Gastrocnemius medialis (tissue), 4 donors: ENCODE measurements at places on chromosomes 2 and 18. TPM values are rescaled to one million over a fixed set of nuclear protein-coding genes. Genes with fewer than 3 reads are reported as not detected.

DNA sequence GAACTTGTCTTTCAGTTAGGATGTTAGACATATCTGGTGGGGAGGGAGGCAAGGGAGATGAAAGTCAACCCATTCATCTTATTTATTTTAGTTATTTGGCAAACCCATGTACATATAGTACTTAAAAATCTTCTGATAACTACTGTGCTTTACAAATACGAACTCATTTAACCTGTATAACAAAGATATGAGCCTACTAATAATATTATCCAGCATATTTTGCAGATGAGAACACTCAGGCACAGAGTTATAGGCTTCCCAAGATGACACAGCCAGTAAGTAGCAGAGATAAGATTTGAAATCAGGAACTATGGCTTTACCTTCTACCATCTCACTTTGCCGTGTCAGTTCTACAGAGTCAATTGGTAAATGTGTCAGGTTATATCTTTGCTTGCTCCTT is 262.6 kb upstream of the DOK6 start:
- no peaks in the 10 kb centered on the region for H3K27me3 ChIP-seq
- H3K4me1 ChIP-seq, result no peaks in the 10 kb centered on the region
- DNase-seq, result no peak
- no peak overlapping the region for H3K4me3 ChIP-seq
- no peaks in the 10 kb centered on the region for H3K36me3 ChIP-seq
- no peak overlapping the region for H3K27ac ChIP-seq

GRCh38 chr2:129775952-129776653 is 203.4 kb upstream of the RAB6C start:
- H3K4me3 ChIP-seq, result no peak overlapping the region
- H3K4me1 ChIP-seq, result no peaks in the 10 kb centered on the region
- no peak overlapping the region for H3K27ac ChIP-seq
- H3K27me3 ChIP-seq, result no peaks in the 10 kb centered on the region
- H3K36me3 ChIP-seq, result no peaks in the 10 kb centered on the region

- no peak overlapping the region for H3K27ac ChIP-seq
- H3K4me1 ChIP-seq, result no peaks in the 10 kb centered on the region
- H3K36me3 ChIP-seq, result no peaks in the 10 kb centered on the region
- DNase-seq, result no peak
These were observed 142.3 kb downstream of the ACOXL start for GRCh38 chr2:110874453-110875383.

MAP3K19 gene
- total RNA-seq, result not detected

GRCh38 chr2:69685321-69686048 is 41.9 kb upstream of the AAK1 start:
- H3K4me1 ChIP-seq, result peaks cover 21% of the 10 kb centered on the region
- H3K4me3 ChIP-seq, result no peak overlapping the region
- DNase-seq, result no peak

GRCh38 chr2:24164416-24164973 is 10.4 kb upstream of the FAM228A start:
- no peak for DNase-seq
- H3K27me3 ChIP-seq, result no peaks in the 10 kb centered on the region
- no peaks in the 10 kb centered on the region for H3K36me3 ChIP-seq
- H3K27ac ChIP-seq, result no peak overlapping the region
- no peak overlapping the region for H3K4me3 ChIP-seq

- no peak for DNase-seq
- H3K27ac ChIP-seq, result no peak overlapping the region
- no peaks in the 10 kb centered on the region for H3K4me1 ChIP-seq
These were observed 1.1 kb downstream of the DCC start for GRCh38 chr18:52341103-52341432.

DSC2 gene
- total RNA-seq, result 0.56 TPM

DNA sequence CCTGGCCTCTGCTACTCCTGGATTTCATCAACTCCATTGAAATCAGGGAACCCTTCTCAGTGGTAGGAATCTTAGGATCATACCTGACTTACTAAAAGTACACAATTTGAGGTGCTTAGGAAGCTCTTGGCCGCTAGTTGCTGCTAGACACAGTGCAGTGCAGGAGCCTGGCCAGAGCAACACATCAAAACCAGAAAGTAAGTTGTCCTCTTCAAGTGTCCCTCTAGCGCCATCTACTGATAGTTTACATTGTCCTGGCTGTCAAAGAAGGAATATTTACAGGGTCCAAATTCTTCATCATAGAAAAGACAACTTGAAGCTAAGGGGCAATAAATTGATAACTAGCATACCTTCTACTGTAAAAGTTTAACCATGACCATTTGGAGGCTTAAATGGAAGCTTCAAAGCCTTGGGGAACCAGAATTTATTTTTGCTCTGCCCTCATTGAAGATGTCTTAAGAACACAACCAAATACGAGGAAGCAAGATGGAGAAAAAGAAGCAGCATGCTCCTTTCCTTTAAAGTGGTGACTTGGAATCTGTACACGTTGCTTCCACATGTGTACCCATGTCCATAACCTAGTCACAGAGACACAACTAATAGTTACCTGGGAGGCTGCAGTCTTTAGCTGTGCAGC is 889.1 kb upstream of the GCFC2 start:
- H3K27me3 ChIP-seq, result no peaks in the 10 kb centered on the region
- no peak overlapping the region for H3K4me3 ChIP-seq
- no peak overlapping the region for H3K27ac ChIP-seq

DNA sequence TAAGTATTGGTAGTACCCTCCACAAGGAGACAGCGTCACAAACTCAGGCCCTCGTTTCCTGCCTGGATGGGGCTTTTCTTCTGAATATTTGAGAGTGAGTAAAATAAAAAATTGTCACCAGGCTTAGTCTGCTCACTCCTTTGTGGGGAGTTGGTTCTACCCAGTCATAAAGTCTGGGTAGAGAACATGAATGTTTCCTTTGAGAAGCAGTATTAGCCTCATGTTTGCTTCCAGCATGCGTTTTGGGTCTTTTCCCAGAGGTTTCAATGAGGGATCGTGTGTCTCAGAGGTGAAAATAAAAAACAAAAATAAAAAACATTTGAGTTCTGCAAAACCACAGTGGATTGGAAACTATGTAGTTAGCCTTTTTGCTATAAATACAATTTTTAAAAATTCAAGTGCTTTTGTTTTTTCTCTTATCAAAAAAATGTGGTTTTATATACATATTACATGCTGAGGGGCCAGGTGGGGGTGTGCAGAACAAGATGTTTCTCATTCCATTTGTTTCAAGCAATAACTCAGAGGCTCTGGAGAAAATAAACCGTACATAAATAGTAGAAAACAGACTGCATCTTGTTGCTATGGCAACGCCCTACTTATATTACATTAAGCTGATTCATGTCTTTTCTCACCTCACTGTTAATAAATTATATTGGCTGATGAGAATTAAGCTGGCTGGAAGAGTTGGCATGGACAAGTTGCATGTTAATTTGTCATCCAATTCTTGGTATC is 225.4 kb upstream of the FBXO11 start:
- no peak overlapping the region for H3K4me3 ChIP-seq
- H3K27ac ChIP-seq, result no peak overlapping the region
- H3K4me1 ChIP-seq, result peaks cover 4% of the 10 kb centered on the region
- H3K36me3 ChIP-seq, result no peaks in the 10 kb centered on the region

GRCh38 chr18:56036741-56037140 is 448.7 kb upstream of the TCF4 start:
- no peaks in the 10 kb centered on the region for H3K27me3 ChIP-seq
- H3K27ac ChIP-seq, result no peak overlapping the region

DNA sequence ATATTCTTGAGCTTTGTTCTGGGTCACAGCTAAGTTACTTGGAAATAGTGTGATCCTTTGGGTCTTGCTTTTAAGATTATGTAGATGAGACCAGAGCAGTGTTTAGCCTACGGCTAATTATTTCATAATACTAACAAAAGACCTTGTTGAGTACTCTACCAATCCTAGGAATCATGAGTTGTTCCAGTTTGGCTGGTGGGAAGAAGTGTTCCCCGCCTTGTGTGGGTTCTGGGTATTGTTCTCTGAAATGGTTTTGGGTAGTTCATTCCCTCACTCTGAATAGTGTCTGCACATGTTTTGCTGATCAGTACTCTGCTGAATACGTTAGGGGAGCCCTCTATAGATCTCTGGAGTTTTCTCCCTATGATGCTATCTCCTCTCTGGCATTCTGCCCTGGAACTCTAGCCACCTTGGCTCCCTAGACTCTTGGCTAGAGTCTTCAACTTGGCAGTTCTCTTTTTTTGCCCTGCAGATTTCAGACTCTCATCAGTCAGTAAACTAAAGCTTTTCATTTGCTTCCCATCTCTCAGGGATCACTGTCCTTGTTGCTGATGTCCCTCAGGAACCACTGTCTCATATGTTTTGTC is 48.4 kb downstream of the NEMP2 start:
- DNase-seq, result no peak
- no peaks in the 10 kb centered on the region for H3K4me1 ChIP-seq
- H3K36me3 ChIP-seq, result no peaks in the 10 kb centered on the region
- H3K27ac ChIP-seq, result no peak overlapping the region
- no peaks in the 10 kb centered on the region for H3K27me3 ChIP-seq
- H3K4me3 ChIP-seq, result no peak overlapping the region

GRCh38 chr2:224927646-224928173 is 114.6 kb downstream of the DOCK10 start:
- peaks cover 4% of the 10 kb centered on the region for H3K4me1 ChIP-seq
- DNase-seq, result no peak
- H3K27ac ChIP-seq, result no peak overlapping the region
- H3K27me3 ChIP-seq, result no peaks in the 10 kb centered on the region

- H3K36me3 ChIP-seq, result no peaks in the 10 kb centered on the region
- no peaks in the 10 kb centered on the region for H3K4me1 ChIP-seq
- DNase-seq, result no peak
These were observed 354.2 kb upstream of the GALNT5 start for GRCh38 chr2:156903335-156903734.

DNA sequence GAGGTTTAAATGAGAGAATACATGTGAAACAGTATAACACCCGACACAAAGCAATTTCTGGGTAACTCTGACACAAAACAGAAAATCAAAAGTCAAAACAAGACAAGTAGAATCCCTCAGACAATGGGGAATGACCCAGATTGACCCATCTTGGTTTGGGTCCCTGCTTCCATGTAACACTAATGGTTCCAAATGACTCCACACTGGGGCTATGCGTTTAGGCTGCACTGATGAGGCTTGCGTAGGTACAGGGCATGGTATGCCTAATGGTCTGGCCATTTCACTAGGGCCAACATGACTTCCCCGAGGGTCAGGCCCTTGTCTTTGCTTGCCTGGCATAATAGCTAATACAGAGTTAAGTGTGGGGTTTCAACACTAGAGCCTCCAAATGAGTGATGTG is 27.2 kb upstream of the NFE2L2 start:
- DNase-seq, result no peak
- no peaks in the 10 kb centered on the region for H3K4me1 ChIP-seq
- no peak overlapping the region for H3K4me3 ChIP-seq
- H3K27me3 ChIP-seq, result no peaks in the 10 kb centered on the region
- H3K27ac ChIP-seq, result no peak overlapping the region
- no peaks in the 10 kb centered on the region for H3K36me3 ChIP-seq

KCNG3 gene
- not detected for total RNA-seq

- H3K27me3 ChIP-seq, result no peaks in the 10 kb centered on the region
- no peak for DNase-seq
These were observed 118.8 kb downstream of the MGAT5 start for GRCh38 chr2:134372611-134373131.

LINC00305 gene
- total RNA-seq, result not detected

- H3K27me3 ChIP-seq, result no peaks in the 10 kb centered on the region
- no peak overlapping the region for H3K4me3 ChIP-seq
- no peak overlapping the region for H3K27ac ChIP-seq
- no peaks in the 10 kb centered on the region for H3K4me1 ChIP-seq
These were observed 41.8 kb downstream of the TIMM21 start for GRCh38 chr18:74190086-74190485.

GRCh38 chr2:44578471-44579093 is 216.8 kb downstream of the CAMKMT start:
- peak overlapping the region; percentile 76 for H3K27ac ChIP-seq
- H3K4me3 ChIP-seq, result peak overlapping the region; percentile 28
- peaks cover 9% of the 10 kb centered on the region for H3K4me1 ChIP-seq
- H3K27me3 ChIP-seq, result no peaks in the 10 kb centered on the region

DAPL1 gene
- total RNA-seq, result not detected

VWA3B gene
- not detected for total RNA-seq

GRCh38 chr2:68190991-68191731 is 33.5 kb downstream of the PNO1 start:
- H3K36me3 ChIP-seq, result no peaks in the 10 kb centered on the region
- no peak for DNase-seq
- H3K27me3 ChIP-seq, result no peaks in the 10 kb centered on the region
- H3K4me1 ChIP-seq, result peaks cover 36% of the 10 kb centered on the region
- H3K4me3 ChIP-seq, result no peak overlapping the region

GAREM2 gene
- total RNA-seq, result 0.46 TPM

DNA sequence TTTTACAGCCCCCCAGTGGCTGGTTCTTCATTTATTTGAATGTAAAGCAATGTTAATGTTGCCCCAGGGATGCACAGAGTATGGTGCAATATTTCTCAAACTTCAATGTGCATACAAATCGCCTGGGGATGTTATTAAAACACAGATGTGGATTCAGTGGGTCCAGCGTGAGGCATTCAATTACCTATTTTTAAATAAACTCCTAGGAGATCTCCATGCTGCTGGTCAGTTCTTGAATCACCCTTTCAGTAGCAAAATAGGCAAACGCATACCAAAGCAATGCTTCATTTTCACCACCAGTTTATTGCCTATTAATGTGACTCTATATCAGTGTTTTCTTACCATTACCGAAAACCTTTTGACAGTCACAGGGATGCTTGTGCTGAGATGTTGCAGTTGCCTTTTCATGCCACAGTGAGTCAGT is 530.7 kb downstream of the CBLN2 start:
- H3K4me3 ChIP-seq, result no peak overlapping the region
- H3K27me3 ChIP-seq, result no peaks in the 10 kb centered on the region
- DNase-seq, result no peak
- H3K4me1 ChIP-seq, result no peaks in the 10 kb centered on the region
